ENCODE measurements at places on chromosomes 1 and 21. TPM values are rescaled to one million over a fixed set of nuclear protein-coding genes. Genes with fewer than 3 reads are reported as not detected.

The NGF gene
- 1.6 TPM for total RNA-seq

The PALMD gene
- 3.9 TPM for total RNA-seq

The IL19 gene
- not detected for total RNA-seq

The CHI3L2 gene
- total RNA-seq, result 1.2 TPM

The LCE3D gene
- not detected for total RNA-seq

The DHX9 gene
- total RNA-seq, result 100 TPM

DNA sequence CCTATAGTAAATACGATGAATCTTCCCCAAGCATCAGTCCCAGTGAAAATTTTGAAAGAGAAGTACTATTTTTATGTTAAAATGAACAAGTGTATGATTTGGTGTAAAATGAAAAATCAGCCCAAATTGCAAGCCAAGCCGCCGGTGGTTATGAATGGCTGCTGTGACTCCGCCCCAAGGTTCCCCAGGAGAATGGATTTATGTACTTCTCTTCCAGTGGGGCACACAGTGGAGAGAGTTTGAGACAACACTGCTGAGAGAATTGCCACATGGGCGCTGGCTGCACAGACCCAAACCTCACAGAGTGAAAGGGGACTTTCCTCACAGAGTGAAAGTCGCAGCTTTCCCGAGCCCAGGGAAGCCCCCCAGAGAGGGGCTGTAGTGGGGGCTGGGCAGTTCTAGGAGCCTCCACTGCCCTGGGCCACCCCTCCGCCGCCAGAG lies 24.0 kb downstream of the CDK18 start:
- no peak for DNase-seq

DNA sequence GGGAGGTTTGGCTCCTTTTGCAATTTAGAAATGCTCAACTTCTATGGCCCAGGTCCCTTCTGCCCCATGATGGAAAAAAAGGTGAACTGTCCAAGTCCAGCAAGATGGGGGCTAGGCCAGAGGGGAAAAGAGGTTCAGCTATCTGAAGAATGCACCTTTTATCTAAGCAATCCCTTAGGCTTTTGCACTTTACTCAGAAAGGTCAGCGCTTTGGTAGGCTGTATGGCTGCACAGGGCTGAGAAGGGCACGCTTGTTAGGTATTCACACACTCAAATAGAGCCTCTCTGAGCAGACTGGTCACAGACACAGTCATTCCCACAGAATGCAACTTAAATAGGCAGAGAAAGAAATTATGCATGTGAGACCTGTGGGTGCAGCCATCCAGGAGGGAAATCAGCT lies 31.0 kb downstream of the KANK4 start:
- DNase-seq, result no peak

- peak; percentile 15 for DNase-seq
Observed at GRCh38 chr1:166975361-166976129, at the start of gene ILDR2. TSS of gene ILDR2 (minus strand) at chr1:166975540. CDS start at chr1:166975268, 272 bp downstream.

GRCh38 chr1:54371942-54372275 lies 34.3 kb downstream of the SSBP3 start:
- DNase-seq, result no peak

DNA sequence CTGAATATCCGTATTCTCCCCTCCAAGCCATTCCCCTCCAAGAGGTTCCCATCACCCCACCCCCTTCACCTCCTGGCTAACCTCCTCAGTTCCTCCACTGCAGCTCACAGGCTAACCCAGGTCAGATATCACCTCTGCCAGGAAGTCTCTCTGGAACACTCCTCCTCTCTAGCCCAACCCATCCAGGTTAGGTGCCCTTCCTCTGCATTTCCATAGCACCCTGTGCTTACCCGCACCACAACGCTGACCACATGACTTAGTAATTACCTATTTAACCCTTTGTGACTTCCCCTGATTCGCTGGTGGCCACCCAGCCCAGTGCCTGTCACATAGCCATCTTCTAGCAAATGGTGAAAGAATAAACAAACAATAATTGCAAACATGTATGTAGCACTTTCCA lies 49.5 kb upstream of the IFFO2 start:
- DNase-seq, result no peak

DNA sequence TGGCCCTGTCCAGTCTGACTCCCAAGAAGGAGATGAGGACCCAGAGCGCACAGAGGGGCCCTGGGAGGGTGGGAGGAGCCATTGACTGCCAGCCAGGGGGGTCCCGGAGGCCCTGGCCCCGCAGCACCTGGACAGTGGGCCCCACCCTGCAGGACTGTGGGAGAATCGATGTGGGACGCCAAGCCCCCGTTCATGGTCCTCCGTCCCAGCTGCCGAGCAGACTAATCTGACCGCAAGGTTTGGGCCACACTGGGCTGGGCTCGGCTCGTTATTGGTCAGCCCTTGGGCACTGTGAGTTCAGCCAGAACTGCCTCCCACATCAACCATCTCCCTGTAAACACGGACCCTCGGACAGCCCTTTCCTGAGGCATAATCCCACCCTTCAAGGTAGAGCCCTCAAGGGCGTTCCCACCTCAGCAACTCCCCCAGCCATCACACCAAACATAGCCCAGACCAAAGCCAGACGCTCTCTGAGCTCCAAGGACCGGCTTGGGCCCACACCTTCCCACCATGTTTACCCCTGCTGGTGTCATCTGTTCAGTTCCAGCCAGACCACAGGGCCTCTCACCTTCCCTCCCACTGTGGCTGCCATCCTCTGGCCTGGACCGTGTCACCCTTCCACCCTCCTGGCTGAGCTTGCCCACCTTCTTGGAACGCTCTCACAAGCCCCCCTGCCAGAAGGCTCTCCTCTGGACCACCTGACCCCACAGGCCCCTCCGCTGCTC lies 16.2 kb upstream of the POFUT2 start:
- no peak for DNase-seq

DNA sequence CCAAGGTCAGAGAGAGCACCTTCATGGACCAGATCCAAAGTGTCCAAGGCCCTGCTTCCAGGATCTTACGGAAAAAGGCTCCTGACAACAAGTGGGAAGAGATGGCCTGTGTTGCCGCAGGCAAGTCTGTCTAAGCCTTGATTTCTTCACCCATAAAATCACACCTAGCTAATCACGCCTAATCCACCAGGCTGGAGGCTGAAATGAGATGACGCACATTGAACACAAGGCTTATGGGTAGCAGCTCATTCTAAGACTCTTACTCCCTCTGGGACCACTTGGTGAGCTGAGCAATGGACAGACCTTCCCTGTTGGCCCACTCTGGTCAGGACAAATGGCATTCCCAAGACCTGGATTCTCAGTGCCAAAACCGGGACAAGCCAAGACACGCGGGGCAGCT lies 38.2 kb downstream of the GRIK3 start:
- no peak for DNase-seq

DNA sequence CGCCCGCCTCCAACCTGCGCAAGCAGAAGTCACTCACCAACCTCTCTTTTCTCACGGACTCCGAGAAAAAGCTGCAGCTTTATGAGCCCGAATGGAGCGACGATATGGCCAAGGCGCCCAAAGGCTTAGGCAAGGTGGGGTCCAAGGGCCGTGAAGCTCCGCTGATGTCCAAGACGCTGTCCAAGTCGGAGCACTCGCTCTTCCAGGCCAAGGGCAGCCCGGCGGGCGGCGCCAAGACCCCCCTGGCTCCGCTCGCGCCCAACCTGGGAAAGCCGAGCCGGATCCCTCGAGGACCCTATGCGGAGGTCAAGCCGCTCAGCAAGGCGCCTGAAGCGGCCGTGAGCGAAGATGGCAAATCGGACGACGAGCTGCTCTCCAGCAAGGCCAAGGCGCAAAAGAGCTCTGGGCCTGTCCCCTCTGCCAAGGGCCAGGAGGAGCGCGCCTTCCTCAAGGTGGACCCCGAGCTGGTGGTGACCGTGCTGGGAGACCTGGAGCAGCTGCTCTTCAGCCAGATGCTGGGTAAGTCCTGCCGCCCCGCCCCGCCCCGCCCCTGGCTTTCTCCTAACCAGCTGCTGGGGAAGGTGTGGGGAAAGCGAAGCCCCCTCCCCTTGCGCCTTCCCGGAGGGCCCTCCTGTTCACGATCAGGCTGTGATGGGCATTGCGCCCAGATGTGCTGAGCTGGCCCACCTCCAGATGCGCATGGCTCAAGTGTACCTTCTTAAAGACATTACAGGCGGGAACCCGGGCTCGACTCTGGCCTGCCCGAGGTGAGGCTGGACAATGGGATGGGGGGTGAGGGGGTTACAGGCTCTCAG lies 110.2 kb downstream of the NAV1 start:
- DNase-seq, result no peak

DNA sequence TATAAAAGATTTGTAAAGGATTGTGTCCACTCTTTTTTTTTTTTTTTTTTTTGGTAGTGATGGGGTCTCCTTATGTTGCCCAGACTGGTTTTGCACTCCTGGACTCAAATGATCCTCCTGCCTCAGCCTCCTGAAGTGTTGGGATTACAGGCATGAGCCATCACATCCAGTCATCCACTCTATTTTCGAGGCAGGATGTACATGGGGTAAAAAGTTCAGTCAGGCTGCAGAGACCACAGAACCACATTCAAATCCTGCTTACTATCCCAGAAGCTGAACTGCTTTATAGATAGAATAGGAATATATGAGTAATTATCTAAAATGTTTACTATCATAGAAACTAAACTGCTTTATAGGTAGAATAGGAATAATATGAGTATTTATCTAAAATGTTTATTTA lies 26.0 kb upstream of the KCNK2 start:
- no peak for DNase-seq

GRCh38 chr1:151143057-151143435 lies 3.4 kb downstream of the SEMA6C start:
- no peak for DNase-seq

DNA sequence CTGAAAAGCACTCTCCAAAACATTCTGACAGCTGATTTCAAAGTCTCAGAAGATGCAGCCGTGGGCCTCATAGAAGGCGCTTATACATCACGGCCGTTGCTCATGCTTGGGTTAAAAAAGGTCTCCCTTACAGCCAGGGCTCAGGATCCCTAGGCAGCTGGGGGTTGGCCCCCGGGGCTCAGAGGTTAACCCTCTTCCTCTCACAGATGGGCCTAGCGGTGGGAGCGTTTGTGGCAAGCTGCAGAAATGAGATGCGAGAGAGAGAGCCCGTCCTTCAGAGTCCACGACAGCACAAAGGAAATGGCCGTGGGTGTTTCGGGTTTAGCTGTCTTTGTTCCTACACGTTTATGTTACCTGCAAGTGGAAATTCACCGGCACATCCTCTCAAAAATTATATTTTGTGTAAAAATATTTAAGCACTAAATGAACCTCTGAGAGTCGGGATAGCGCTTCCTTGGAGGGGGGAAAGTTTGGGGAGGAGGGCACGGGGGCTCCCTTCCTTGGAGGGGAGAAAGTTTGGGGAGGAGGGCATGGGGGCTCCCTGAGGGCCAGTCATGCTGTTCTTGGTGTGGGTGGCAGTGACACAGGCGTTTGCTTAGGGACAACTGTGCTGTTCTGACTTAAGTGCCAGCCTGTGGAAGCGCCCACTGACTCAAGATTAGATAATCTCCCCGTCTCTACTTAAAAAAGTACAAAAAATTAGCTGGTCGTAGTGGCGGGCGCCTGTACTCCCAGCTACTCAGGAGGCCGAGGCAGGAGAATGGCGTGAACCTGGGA lies 20.5 kb upstream of the PRDM15 start:
- DNase-seq, result no peak

GRCh38 chr1:36919491-36920145 lies 114.7 kb downstream of the GRIK3 start:
- DNase-seq, result no peak

GRCh38 chr1:169753549-169753948 lies 19.7 kb upstream of the SELE start:
- no peak for DNase-seq

GRCh38 chr1:9761855-9762254 lies 61.9 kb downstream of the CLSTN1 start:
- DNase-seq, result no peak

- DNase-seq, result peak; percentile 56
Observed at GRCh38 chr21:44801468-44802395, at the start of gene UBE2G2. TSS of gene UBE2G2 (minus strand) at chr21:44801820. CDS start at chr21:44801748, 72 bp downstream.

- no peak for DNase-seq
Observed at GRCh38 chr1:3386205-3387002, 68.1 kb upstream of the ARHGEF16 start.

DNA sequence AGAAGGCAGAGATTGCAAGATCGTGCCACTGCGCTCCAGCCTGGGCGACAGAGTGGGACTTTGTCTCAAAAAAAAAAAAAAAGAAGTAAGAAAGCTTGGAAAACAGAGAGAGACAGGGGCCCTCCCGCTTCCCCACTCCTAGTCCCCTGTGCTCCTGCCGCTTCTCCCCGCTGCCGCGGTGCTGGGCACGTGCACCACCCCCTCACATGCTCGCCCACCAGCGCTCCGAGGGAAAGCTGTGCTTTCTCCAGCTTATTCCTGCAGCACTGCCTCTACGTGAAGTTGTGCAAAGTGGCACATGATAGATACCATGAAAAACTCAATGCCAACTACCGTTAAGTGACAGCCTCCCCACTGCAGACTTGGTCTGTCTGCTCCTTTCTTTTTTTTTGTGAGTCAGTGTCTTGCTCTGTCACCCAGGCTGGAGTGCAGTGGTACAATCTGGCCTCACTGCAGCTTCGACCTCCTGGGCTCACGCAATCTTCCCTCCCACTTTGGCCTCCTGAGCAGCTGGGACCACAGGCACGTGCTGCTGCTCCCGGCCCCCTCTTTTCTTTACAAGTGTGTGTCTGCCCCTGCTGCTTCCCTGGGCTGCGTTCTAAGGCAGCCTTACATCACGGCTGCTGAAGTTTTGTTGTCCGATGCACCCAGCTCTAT lies 15.4 kb downstream of the SLX9 start:
- DNase-seq, result no peak

DNA sequence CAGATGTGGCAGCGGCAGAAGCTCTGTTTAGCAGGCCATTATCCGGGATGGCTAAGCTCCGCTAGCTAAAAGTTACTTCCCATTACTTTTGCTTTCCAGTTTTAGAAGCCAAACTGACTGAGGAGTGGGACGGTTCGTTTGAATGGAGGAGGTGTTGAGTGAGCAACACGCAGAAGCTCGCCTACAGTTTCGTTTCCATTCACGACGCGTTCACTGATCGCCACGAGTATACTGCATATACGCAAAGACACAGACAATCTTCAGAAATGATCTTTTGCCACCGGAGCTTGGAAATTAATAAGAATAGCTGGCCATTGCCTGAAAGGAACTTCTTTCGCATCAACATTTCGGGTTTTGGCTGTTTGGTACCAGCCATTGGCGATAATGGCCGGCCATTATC lies 14.6 kb downstream of the SON start:
- DNase-seq, result no peak

All from NCI-H460 (cell line).